ENCODE measurements at places on chromosomes 7 and 10. TPM values are rescaled to one million over a fixed set of nuclear protein-coding genes. Genes with fewer than 3 reads are reported as not detected.

PDGFA gene
- total RNA-seq = 7.6 TPM

FAM25A gene
- not detected for total RNA-seq

CYP3A5 gene
- not detected for total RNA-seq

FKBP6 gene
- total RNA-seq = not detected

MCMBP gene
- total RNA-seq = 37.5 TPM

SLC26A3 gene
- not detected for total RNA-seq

PPP1R9A gene
- 14.7 TPM for total RNA-seq

CFAP70 gene
- total RNA-seq = 1.3 TPM

Data from glutamatergic neuron (in vitro differentiated cells).